Activated CD8-positive, alpha-beta memory T cell treated with anti-CD3 and anti-CD28 coated beads for 4 hours (primary cell): ENCODE measurements at places on chromosomes 2 and 18.

DNA sequence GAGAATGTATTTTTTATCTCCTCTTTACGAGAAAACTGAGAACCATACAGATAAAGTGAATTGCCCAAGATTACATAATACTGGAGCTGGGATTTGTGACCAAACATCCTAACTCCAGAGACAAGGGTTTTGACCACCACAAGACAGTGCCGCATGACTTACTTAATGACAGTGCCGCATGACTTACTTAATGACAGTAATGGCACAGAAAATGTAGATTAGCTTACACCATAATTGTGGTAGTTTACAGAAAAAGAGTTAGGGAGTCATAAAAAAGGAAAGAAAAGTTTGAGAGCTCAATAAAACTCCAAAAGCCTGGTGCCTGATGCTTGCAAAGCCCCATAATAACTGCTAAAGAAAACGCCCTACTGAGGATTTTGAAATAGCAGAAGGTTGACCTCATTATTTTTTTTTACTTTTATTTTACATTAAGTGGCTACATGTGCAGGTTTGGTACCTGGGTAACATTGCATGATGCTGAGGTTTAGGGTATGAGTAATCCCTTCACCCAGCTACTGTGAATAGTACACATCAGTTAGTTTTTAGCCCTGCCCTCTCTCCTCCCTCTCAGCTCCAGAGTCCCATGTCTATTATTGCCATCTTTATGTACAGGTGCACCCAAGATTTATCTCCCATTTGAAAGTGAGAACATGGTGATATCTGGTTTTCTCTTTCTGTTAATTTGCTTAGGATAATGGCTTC lies 310.0 kb upstream of the UBE2E3 start:
- DNase-seq = no peak

GRCh38 chr2:27724905-27725701 lies 46.4 kb upstream of the MRPL33 start:
- DNase-seq = no peak

- no peak for DNase-seq
Measured at GRCh38 chr2:222174450-222174849, 124.3 kb downstream of the PAX3 start.

DNA sequence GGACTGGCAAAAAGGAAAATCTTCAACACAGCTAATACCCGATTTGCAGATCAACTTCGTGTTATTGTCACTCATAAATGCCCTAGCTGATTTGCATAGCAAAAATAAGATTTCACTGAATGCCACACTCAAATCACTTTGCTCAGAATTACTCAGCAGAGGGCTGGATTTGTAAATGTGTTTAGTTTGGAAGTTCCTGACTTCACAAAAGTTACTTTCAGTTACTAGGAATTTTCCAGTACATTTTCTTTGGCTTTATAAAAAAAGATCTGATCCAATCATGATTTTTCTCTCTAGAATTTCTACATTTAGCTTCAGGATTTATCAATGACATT lies 433.3 kb upstream of the ID2 start:
- no peak for DNase-seq

DNA sequence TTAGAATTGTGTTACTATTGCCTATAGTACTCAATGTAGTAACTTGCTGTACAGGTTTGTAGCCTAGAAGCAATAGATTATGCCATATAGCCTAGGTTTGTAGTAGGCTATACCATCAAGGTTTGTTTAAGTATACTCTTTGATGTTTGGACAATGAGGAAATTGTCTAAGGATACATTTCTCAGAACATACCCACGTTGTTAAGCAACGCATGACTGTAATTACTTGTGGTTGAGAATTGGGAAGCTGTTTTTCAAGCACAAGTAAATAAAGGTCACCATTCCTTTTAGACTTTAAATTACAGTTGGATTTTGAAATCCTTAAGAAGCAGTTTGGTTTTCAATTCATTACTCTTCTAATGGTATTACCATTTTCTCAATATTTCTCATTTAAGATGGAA lies 89.8 kb upstream of the KCNH7 start:
- no peak for DNase-seq

GRCh38 chr18:49013961-49014604 lies 63.3 kb upstream of the SMAD7 start:
- no peak for DNase-seq

DNA sequence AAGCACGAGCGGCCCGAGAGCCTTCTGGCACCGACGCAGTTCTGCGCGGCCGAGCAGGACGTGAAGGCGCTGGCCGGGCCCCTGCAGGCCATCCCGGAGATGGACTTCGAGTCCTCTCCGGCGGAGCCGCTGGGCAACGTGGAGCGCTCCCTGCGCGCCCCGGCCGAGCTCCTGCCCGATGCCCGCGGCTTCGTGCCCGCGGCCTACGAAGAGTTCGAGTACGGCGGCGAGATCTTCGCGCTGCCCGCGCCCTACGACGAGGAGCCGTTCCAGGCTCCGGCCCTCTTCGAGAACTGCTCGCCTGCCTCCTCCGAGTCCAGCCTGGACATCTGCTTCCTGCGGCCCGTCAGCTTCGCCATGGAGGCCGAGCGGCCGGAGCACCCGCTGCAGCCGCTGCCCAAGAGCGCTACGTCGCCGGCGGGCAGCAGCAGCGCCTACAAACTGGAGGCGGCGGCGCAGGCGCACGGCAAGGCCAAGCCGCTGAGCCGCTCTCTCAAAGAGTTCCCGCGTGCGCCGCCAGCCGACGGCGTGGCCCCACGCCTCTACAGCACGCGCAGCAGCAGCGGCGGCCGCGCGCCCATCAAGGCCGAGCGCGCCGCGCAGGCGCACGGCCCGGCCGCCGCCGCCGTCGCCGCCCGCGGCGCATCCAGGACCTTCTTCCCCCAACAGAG lies 70.4 kb downstream of the ARHGEF33 start:
- peak; percentile 9 for DNase-seq

DNA sequence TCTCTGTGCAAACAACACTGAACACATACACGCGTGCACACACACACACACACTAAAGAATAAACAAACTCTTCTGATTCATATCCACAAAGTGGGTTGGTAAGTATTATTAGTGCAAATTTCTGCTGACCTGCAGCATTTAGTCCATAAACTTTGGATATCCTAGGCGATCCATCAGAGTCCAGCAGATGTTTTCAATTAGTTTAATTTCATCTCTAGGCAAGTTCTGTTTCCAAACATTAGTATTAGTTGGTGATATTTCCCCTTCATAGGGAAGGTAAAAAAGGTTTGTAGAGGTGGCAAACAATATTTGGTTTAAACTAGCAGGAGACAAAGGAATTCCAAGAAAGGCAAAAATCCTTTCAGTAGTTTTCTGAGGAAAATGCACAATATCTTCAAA lies 5.7 kb downstream of the DSEL start:
- no peak for DNase-seq

- no peak for DNase-seq
Measured at GRCh38 chr2:173264151-173264550, 90.5 kb upstream of the CDCA7 start.

DNA sequence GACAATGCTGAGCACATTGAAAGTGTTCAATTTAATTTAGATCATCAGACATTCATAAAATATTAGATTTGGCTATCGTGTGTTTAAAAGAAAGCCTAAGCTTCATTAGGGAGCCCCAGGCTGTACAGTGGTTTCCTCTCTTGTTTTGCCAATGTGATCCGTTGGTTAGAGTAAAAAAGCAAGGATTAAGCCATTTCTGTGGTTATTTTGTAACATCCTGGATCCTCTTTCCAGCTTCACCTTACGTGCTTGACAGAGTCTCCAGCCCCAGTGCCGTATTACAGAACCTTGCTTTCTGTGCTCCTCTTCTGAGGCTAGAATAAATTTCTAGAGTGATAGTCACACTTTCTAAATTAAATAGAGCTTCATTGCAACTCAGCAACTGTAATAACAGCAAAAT lies 289.3 kb upstream of the LINC00305 start:
- no peak for DNase-seq

- DNase-seq = no peak
Measured at GRCh38 chr2:151106805-151107506, 154.7 kb downstream of the RBM43 start.

DNA sequence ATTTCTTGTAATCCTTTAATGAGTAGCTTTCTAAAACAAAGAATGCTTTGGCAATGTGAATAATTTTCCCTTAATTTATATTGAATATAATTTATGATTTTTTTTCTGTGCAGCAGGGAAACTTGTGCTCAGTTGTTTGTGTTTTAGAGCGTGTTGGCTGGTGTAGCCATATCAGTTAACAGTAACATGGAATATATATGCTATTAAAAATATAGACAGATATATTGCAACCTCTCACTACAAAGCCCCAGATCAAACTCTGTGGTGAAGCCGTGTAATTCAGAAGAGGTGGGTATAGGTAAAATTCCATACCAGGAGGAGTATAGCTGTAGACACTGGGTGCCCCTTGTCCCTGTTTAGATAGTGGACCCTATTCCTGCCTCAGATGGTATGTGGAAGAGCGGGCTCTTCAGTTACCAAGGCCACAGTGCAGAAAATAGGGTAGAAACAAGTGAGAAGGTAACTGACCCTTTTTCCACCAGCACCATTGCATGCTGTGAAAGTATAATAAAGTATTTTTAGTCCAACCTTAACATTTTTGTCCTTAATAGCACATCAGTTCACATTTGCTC lies 18.1 kb upstream of the RASGRP3 start:
- no peak for DNase-seq

DNA sequence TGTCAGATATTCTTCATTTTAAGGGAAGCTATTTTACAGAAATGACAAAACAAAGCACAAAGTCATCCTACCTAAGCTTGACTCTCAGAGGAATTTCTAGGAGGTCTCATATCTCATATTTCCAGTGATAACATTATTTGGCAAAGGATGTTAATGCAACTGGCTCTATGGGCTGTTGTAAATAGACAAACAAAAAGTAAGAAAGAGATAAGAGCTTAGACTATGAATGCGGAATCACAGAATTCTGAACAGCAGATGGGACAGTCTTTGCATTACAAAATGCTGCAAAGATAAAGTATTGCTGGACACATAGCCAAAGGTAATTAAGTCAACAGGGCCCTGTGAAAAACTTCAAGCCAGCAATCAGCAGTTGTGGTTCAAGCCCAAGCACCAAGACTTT lies 23.9 kb downstream of the PIAS2 start:
- DNase-seq = no peak

DNA sequence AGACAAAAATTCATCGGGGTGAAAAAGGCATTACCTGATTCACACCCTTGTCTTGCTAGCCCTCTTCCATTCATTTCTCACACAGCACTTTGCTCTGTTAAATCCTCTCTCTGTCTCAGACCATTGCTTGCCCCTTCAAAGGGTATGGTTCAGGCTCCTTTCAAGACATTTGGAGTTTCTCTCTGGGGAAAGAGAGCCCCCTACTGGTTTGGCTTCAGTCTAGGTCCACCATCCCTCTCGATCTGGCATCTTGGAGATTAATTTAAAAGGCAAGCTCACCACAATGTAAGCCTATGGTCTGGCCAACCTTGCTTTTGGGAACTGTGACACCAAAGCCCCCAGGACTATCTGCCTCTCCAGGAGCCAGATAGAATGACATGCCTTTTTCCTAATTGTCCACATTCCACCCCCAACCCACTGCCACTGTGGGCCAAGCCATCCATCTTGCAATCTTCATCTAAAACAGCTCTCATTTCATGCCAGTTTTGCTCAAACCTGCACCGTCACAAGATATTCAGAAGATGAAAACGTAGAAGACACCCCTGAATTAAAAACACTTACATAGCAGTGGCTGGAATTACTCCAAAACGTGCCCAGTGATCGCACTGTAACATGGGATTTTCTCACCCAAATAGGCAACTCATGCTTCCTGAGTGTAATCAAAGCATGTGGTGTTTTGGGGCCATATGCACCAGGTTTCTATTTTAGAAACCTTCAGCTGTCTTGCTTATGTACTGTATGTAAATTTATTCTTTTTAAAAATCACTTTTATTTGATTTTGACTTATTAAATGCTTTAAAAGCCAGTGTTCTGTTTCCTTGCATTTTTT lies 93.9 kb downstream of the FARSB start:
- no peak for DNase-seq

DNA sequence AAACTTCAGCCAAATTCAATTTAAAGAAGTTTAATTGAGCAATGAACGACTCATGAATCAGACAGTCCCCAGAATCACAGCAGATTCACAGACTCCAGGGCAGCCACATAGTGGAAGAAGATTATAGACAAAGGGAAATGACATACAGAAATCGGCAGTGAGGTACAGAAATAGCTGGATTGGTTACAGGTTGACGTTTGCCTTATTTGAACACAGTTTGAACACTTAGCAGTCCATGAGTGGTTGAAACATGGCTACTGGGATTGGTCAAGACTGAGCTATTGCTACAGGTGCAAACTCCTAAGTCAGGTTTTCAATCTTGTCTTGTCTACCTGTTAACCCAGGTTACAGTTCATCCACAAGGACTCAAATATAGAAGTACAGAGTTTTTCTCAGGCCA lies 169.6 kb downstream of the DLGAP1 start:
- no peak for DNase-seq
